ENCODE measurements at places on chromosomes 3 and 15.

GRCh38 chr3:25344670-25345069 is 83.4 kb upstream of the RARB start:
- no peak for DNase-seq

DNA sequence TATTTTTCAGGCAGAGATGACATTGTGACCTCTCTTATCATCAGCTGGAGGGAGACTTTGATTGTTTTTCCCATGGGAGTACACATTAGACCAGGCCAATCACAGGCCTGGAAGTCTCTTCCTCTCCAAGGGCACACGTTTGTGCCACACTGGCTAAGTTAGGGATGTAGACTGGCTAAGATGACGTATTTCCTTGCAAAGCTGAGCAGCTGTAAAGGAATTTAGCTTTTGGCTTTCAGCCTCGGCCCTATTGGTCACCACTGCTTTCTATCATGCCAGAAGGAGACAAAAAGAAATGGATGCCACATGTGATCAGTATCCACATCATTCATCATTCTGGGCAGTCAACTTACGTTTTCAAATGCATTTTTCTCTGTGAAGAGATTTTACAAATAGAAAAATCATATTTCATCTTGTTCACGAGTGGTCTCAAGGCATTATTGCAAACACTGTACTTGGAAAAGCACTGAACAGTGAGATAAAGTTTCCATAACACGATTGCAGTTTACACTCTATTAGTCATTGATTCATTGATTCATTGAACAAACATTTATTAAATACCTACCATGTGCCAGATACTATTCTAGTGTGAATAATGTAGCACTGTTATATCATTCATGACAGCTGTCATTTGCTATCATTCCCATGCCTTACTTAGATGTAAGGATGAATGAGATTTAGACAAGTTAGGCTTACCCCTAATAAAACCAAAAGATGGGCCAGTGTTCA is 27.0 kb upstream of the RNF7 start:
- no peak for DNase-seq

DNA sequence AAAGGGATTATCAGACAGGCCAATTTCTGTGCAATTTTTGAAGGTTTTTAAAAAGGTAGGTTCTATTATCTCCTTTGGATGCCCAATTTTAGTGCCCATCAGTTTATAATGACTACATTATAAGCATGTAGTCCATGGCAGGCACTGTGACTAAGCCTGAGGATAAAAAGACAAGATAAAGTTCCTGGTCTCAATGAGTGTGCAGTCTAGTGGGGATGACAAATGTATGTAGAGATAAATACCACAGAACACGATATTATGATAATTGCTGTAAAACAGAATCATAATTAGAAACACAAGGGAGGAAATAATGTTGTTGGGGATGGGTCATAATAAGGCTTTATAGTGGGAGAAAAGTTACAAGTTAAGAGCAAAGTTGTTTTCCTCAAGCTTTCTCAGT is 163.1 kb downstream of the ZNF385D start:
- no peak for DNase-seq

DNA sequence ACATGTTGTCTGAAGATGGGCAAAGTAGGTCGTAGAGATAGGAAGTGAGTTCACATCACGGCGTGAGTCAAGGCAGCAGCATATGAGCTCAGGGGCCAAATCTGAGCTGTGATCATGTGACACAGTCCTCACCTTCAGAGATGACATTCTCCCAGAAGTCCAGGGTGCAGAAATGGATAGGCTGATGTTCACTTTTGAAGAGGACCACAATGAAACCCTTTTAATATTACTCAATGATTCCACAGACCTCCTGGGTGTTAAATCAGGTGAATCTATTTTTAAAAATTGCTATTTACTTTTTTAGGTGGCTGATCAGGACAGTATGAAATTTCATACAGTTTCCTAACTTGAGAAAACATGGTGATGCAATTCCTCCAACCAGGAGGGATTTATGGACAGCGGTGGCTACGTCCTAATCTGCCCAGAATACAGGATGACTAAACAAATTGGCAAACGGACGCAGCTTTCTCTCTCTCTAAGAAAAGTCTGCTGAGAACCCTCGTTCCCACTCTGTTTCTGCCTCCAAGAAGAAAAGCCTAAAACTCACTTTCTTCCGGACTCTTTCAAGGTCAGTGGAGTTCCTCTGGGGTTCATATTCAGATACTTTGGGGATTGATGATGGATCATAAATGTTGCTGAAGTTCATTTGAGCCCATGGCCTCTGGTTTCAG is 34.4 kb downstream of the B3GNT5 start:
- no peak for DNase-seq

- no peak for DNase-seq
Measured at GRCh38 chr3:9817436-9817835, 7.4 kb downstream of the TTLL3 start.

- DNase-seq, result peak; percentile 54
Measured at GRCh38 chr3:197942956-197943556, 6.9 kb upstream of the RPL35A start.

DNA sequence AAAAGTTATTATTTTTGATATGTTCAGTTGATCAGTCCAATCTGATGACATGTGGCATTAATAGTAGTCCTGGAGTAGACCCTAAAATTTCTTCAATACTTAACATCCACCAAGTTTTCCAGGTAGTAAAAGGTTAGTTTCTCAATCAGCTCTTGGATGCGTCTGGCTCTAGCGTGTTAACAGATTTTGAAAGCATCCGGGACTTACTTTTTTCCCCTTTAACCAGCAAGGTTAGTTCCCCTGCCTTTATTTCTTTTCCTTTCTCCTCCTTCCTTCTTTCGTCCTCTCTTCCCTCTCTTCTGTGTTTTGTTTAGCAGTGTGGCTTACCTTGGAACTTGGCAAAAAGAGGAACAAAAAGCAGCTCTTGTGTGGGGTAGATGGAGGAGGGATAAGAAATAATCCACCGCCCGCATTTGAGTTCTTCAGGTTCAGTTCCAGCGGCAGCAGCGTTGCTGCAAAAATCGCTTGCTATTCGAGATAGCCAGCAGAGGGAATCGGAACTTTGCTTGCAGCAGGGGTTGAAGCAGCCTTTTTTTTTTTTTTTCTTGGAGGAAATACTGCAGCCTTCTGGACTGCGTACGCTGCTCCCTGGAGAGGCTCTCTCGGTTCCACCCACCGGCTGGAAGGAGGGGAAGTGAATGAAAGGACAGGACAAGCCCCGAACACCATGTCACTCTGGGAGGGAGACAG is at the start of gene RBMS3:
TSS of gene RBMS3 (plus strand) at position 668 of the 690 bp plus-strand sequence.
- peak; percentile 90 for DNase-seq

DNA sequence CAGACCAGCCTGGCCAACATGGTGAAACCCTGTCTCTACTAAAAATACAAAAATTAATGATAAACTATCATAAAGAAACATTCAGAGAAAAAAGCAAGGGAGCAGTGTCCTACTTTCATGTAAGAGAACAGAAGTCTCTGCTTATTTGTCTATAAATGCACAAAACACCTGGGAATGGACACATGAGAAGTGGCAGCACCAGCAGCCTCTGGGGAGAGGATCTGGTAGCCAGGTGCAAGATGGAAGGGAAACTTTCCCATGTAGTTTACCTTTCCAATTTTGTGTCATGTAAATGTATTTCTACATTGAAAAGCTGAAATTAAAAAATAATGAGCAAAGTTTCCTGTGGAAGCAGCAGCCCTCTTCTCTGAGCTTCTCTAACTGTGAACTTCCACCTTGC is 18.8 kb downstream of the SCAP start:
- DNase-seq, result no peak

DNA sequence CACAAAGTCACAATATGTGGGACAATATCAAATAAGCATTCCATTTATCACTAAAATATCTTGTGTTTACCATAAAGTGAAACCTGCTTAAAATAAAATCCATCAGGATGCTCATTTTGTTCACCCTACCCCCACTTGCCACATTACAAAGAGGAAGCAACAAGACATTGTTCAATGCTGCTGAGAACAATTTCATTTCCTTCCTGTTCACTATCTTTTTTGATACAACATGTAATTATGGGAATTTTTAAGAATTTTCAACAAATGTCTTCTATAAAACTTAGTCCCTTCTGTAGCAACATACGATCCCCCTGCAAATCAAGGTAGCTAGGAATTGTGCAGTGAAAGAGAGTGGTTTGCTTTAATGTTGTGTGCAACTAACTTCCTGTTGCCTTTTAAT is 34.9 kb upstream of the GPR160 start:
- DNase-seq, result peak; percentile 53

GRCh38 chr3:37999836-38000235 is 9.2 kb downstream of the VILL start:
- DNase-seq, result no peak

DNA sequence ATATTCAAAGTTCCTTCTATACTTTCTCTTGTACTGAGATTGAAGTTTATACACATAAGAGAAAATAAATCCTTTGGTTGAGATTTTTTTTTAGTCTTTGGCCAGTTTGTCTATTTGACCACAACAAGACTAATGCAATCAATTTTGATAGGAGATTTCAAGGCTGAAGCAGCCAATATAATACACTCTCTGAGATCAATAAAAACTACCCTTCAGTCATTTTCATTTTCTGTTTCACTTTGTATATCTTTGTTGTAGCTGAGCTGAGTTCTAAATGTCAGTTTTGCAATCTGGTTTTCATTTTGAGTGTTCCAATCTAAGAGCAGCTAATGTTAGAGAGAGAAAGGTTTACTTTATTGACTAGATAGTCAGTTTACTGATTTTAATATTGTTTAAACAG is 623.8 kb upstream of the ROBO1 start:
- no peak for DNase-seq

- DNase-seq, result no peak
Measured at GRCh38 chr15:62706317-62706716, 336.2 kb upstream of the TPM1 start.

- no peak for DNase-seq
Measured at GRCh38 chr3:71166339-71167240, 416.9 kb downstream of the FOXP1 start.

- no peak for DNase-seq
Measured at GRCh38 chr3:135272026-135272669, 477.1 kb downstream of the EPHB1 start.

DNA sequence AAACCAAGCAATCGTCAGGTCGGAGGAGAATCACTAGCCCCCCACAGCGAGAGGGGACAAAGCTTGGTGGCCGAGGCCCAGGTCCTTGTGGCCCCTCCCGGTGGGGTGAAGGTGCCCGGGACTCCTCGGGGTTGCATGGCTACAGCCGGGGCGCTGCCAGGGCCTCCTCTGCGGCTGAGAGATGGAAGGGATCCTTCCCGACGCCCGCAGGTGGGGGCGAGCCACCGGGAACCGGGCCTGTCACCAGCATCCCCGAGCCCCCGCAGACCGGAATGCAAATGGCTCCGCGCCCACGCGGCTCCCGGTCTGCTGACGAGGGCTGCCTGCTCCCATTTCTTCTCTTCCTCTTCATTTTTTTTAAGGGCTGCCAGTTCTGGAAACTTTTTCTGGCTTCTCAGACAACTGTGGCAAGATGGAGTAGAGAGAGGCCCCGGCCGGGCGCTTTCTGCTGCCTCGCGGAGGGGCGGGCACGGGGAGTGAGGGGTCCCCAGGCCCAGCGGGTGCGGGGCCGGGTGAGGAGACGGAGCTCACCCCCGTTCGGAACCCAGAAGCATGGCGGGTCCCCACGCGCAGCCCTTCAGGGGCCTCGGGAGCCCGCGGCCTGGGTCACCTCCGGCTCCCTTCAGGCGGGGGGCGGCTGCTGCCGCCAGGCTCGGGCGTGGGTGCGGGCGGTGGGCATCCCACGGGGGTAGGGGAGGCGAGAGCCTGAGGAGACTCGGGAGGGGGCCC is 27.5 kb downstream of the MELTF start:
- peak; percentile 12 for DNase-seq

GRCh38 chr15:39388118-39388517 is 192.8 kb upstream of the THBS1 start:
- no peak for DNase-seq

- peak; percentile 70 for DNase-seq
Measured at GRCh38 chr3:188421836-188422540, 268.0 kb downstream of the LPP start.

GRCh38 chr15:74369084-74369745 is 1.8 kb upstream of the CYP11A1 start:
- no peak for DNase-seq

DNA sequence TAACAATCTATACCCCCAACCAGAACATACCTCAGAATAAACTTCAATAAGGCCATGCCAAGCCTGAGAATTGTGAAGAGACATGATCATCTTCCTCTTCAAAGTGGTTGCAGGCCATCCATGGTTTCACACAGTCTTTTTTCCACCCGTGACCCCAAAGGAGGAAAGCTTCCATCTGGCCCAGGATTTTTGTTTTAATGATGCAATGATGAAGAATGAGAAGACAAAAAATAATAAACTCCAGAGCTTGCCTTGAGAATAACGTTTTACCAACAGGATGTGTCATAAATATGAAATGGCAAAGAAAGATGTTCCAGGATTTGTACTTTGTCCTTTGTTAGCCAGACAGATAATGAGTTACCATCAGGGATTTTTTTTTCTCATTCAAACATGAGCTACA is 201.9 kb downstream of the WNT5A start:
- DNase-seq, result no peak

GRCh38 chr3:190444006-190444405 is 5.7 kb downstream of the TMEM207 start:
- DNase-seq, result no peak

DNA sequence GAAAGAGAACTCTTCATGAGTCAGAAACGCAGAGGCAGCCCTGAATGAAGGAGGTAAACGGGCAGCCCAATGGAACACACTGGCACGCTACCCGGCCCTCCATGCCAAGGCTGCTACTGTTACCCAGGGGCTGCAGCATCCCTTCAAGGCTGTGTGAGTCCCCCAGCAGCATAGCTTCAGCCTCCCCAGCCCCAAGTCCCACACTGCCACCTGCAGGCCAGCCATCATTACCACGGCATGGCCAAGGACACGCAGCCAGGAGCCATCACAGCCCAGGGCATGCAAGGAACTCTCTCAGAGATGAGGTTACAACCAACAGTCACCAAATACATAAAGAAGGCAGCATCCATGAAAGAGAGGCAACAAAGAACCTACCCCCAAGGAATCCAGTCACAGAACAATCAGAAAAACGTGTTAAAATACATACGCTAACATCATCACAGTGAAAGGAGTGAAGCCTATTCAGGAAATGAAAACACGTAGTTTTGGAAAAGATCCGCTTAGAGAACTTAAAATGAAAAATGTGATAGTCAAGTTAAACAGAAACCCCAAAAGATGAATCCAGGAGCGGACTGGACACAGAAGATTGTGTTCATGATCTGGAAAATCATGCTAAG is 22.4 kb downstream of the PLA2G4F start:
- DNase-seq, result peak; percentile 60

DNA sequence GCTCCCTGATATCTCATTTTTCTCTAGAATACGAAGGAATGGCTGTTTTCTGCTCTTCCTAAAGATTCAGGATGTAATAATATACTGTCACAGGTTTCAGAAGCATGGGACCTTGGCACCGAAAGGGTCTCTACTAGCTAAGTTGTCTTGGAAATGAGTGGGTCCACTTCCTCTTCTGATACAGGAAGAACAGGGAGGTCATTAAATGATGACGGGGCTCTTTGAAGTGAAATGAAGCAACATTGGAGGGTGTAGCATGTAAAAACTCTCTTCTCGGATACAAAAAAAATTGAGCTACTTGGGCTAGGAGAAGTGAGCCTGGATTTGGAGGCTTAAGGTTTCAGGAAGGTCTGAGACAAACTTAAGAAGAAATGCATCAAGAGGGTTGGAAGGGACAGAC is 349.8 kb upstream of the TPRG1 start:
- peak; percentile 56 for DNase-seq

Measured in common myeloid progenitor, CD34-positive (primary cell).